NCI-H69 (cell line): ENCODE measurements at places on chromosomes 13 and 19.

DNA sequence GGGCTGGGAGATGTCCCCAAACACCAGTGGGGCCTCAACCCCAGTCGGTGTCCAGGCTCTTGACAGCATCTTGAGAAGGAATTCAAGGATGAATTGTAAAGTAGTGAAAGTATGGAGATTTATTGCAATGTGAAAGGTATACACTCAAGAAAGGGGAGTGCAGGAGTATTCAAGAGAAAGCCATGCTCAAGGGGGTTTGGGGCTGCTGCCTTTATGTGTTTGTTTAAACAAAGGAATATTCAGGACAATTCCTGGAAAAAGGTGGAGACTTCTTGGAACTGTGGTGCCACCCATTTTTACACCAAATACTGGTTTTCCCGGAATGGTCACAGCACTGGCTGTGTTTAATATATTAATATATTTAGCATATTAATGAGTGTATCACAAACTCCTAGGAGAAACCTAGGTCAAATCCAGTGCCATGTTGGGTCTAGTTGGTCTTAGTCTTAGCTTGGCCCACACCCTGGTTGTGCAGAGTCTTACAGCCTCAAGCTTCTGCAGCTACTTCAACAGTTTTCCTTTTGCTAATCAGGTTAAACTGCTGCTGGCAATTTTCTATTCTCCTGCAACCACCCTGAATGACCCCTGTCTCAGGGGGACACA, 138.5 kb upstream of the TMTC4 start:
- DNase-seq = no peak

- DNase-seq = no peak
These were observed 6.5 kb downstream of the NKPD1 start for GRCh38 chr19:45154064-45154827.

DNA sequence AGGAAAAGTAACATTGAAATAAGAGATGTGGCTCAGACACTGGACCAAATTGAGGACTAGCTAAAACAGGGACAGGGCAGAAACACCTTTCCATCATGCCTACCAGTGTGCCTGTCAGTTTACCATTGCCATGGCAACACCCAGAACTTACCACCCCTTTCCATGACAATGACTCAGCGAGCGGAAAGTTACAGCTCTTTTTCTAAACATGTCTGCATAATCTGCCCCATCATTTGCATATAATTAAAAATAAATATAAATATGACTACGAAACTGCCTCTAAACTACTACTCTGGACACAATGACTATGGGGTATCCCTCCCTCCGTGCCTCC, 96.0 kb downstream of the UBL3 start:
- peak; percentile 6 for DNase-seq

DNA sequence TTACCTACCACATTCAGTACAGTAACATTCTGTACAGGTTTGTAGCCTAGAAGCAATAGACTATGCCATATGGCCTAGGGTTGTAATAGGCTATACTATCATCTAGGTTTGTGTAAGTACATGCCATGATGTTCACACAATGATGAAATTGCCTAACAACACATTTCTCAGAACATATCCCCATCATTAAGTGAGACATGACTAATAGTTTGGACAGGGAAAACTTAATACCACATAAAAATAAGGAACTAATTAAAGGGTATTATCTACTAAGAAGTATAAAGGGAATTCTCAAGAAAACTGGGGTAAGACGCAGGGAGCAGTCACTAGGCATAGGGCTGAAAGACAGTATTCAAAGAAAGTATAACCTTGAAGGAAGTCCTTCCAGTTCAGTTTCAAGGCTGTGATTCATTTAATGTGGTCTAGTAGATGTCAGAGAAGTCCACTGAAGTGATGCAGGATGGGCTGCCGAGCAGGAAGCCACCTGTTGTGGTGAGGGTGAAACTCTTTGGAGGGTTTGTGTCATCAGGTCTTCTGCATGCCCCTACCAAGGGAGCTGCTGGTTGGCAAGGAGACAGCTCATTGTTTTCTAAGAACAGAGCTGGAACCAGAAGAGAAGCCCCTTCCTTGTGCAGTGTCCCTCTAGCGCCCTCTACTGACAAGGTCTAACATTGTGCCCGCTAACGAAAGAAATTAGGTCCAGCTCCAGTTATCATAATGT, 122.9 kb downstream of the OLFM4 start:
- DNase-seq = peak; percentile 83

- no peak for DNase-seq
These were observed 8.8 kb upstream of the GARIN5A start for GRCh38 chr19:50485284-50485955.
